ENCODE measurements at places on chromosomes 16 and 17.

DNA sequence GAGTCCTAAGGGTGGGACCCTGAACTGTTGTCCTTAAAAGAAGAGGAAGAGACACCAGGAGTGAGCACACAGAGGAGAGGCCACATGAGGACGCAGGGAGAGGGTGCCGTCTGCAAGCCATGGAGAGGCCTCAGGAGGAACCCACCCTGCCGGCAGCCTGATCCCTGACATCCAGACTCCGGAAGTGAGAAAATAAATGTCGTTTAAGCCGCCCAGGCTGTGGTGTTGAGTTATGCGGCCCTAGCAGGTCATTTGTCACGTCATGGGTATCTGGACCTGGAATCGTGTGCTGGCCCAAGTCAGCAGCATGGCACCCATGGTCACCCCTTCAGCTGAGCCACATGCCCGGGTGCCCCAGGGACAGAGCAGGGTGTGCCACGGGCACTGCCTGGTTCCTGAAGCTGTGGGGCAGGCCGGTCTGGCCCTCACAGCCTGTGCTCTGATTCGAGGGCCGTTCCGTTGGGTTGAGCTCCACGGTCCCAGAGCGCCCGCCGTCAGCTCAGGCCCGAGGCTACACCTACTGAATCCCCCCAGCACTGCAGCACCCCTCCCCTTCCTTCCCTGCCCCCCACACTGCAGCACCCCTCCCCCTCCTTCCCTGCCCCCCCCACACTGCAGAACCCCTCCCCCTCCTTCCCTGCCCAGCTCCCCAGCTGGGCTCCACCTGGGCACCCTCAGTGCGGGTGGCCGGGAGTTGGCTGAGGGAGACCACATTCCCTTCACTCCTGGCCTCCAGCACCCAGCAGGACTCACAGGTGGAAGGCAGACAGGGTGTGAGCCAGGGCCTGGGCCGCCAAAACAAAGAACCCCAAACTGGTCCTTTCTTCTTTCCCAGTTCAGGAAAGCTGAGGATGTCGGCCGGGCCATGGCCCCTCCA, 2.7 kb upstream of the CCDC57 start:
- DNase-seq, result peak; percentile 58

DNA sequence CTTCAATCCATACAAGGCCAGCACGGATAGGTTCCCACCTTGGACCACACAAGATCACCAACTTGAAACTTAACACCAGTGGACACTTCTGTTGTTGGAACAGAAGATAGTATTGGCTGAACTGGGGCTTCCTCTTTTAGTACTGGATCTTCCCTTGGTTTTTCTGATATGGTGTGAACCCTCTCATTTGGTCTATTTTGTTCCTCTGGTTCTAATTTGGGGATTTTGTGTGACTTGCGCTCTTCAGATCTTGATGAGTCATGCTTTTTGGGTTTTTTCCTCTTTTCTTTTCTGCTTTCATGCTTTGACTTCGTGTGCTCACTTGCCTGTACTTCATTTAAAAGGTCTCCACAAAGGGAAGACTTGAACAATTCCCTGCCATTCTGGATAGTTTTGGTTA, 39.0 kb downstream of the SOST start:
- DNase-seq, result peak; percentile 20

- DNase-seq, result no peak
Observed at GRCh38 chr17:31869797-31870568, 10.9 kb upstream of the COPRS start.

GRCh38 chr17:17635126-17635525, 43.6 kb upstream of the PEMT start:
- DNase-seq, result no peak

DNA sequence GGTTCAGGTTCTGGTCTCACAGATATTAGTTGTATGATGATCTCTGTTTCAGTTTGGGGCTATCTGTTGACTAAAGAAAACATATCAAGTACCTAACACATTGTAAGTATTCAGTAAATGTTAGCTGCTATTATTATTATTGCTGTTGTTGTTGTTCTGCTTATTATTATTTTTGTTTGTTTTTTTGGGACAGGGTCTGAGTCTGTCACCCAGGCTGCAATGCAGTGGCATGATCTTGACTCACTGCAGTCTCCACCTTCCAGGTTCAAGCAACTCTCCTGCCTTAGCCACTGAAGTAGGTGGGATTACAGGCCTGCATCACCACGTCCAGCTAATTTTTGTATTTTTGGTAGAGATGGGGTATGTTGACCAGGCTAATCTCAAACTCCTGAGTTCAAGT, 44.5 kb downstream of the ARHGAP17 start:
- DNase-seq, result no peak

- DNase-seq, result peak; percentile 84
Observed at GRCh38 chr17:65013613-65014391, 42.7 kb downstream of the GNA13 start.

DNA sequence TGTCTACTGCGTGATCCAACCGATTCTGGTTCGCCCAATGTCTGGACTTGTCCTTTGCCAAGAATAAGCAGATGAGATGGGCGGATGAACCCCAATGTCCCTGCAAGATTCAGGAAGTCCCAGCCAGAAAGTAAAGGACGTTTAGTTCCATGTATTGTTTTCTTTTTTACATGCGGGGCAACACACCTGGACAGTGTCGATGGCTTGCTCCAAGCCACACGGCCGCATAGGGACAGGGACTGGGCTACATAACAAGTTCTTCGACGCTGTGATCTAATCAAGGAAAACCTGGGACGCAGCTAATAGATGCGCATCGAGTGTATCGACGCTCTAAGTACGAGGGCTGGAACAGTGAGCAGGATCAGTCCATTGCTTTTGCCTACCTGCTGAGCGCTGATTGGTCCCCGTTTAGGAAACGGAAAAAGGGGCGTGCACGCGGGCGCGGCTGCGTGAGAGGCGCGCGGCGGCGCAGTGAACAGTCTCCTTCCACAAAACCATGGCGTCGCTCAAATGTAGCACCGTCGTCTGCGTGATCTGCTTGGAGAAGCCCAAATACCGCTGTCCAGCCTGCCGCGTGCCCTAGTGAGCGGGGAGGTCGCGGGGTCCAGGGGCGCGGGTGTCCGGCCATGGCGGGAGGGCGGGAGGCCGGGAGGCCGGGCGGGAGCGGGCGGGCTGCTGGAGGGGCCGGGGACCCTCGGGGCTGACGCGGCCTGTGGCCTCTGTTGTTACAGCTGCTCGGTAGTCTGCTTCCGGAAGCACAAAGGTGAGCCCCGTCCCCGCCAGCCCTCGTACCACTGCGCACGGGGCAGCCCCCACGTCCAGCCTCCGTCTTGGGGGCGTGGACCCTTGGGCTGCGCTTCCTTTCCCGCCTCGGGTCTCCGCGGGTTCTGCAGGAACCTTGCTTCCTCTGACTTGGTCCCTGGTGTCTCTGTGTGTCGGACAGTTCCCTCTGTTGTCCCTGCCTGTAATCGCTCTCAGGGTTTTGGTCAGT, at the start of gene ZNHIT3:
ZNHIT3 (plus strand) TSS at position 478 of the 991 bp plus-strand sequence; CDS start at position 497, 19 bp downstream.
- DNase-seq, result peak; percentile 95

DNA sequence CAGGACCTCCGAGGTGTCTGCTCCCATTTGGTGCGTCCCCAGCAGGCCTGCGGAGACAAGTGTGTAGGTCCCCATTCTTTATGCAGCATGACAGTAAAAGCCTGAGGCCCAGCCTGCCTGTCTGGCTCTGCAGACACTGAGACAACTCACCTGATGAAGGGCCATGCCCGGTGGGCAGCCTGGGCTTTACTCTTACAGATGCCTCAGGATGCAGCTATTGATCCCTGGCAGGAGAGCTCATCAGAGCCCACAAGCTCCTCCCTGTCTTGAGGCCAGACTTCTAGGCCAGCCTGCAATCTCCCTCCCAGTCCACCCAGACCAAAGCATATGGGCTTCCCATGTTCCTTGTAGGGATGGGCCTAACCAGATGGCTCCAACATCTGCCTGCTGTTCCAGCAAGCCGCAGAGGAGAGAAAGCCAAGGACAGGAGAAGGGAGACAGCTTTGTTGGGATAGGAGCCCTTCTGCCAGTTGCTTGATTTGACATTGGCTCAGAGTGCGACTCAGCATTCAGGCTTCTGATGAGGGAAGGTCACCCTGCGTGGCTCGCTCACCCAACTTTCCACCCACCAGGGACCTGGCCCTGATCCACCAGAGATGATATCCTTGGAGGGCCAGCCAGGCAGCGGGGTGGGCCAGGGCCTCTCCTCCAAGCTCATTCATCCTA, 87.5 kb downstream of the SOCS1 start:
- DNase-seq, result no peak

- no peak for DNase-seq
Observed at GRCh38 chr17:2051933-2052559, 2.9 kb upstream of the HIC1 start.

GRCh38 chr17:82648742-82649331, 593 bp upstream of the WDR45B start:
- no peak for DNase-seq

DNA sequence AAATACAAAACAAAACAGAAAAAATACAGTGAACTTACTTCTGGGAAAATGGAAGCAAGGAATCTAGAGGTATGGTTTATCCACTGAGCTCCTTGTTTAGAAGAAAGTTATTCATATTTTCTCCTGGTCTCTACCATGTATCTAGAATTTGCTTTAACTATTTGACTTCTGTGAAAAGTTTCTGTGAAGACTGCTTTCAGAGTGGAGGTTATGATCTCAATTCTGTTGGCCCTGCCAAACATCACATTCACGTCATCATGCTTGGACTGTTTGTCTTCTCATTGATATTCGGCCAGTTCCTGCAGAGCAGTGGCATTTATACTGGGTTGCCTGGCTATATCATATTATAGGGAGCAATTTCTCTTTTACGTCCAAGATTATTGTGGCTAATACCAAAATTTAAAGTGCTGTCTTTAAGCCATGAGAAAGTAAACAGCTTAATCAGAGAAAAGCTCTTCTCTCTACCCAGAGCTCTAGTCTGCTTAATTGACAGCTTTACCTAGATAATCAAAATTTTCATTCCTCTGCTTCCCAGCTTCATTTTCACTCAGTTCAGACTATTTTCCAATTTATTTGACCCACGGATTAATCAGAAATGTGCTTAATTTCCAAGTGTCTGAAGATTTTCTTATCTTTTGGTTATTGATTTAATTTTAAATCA, at the start of gene ABCA8:
ABCA8 (minus strand) TSS at position 212 of the 661 bp plus-strand sequence. CDS start 13,358 bp downstream, outside the sequence.
- no peak for DNase-seq

DNA sequence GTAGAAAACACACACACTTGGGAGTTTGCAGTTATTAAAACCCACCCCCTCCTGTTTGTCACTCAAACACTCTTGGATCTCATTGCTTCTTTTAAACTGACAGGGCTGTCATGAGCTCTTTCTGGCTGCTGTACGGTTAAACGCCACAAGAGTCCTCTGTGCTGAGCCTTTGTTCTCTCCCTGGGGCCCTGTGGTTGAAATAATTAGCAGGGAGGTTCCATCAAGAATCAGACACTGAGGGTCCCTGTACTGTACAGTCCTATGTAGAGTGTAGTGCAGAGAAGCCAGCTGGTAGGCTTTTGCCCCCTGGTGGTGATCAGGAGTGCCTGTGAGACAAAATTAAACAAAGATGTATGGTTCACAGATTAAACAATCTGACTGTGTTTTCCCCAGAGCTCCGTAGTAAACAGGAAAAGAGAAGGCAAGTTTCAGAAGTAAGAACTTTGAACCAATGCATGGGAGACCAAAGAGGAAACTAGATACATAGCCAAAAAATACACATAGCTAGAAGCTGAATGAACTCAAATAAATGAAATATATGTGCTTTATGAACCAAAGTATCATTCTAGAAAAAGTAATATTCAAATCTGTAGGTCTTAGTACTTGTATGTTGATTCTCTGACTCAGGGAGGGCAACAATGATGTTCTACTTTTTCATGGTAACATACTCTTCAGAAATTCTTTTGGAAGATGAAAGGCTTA, 1.4 kb upstream of the SSH2 start:
- peak; percentile 94 for DNase-seq

DNA sequence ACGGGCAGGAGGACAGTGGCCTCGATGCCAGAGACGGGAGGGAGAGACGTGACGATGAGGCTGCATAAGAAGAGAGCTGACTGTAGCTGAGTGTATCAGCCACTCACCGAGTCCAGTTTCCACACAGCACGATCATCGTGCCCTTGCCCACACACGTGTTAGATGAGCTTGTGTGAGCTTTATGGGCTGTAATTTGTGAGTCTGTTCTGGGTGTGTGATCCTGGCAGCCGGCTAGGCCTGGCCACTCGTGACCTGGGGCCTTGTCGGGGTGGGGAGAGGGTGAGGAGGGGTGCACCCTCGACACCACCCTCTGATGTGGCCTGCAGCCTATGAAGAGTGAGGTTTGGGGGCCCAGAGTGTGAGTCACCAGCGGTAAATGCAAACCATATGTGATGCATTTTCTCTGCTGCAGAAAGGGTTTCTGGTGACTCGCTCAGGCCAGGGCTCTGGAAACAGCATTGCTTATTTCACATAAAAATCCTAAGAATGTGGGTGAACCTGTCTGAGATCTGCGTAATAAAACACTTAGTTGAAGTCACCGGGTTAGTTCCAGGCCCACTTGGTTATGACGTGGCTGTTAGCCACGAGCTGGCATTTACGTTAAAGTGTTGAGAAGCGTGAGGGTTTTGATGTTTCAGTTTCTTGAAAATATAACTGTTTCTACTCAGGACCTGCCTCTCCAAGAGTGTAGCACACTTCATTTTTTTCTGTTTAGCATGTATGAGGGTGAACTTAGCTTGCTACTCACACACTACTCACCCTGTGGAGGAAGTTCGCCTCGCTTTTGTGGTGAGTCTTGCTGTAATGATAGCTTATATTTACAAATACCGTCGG, 4.2 kb downstream of the METRNL start:
- no peak for DNase-seq

- DNase-seq, result no peak
Observed at GRCh38 chr16:67652578-67653127, 7.4 kb downstream of the ACD start.

GRCh38 chr17:1100382-1100781, 79.4 kb downstream of the ABR start:
- DNase-seq, result no peak

GRCh38 chr16:81758376-81758775, 20.7 kb upstream of the PLCG2 start:
- DNase-seq, result no peak

GRCh38 chr17:55341432-55341831, 76.7 kb downstream of the HLF start:
- DNase-seq, result peak; percentile 66

DNA sequence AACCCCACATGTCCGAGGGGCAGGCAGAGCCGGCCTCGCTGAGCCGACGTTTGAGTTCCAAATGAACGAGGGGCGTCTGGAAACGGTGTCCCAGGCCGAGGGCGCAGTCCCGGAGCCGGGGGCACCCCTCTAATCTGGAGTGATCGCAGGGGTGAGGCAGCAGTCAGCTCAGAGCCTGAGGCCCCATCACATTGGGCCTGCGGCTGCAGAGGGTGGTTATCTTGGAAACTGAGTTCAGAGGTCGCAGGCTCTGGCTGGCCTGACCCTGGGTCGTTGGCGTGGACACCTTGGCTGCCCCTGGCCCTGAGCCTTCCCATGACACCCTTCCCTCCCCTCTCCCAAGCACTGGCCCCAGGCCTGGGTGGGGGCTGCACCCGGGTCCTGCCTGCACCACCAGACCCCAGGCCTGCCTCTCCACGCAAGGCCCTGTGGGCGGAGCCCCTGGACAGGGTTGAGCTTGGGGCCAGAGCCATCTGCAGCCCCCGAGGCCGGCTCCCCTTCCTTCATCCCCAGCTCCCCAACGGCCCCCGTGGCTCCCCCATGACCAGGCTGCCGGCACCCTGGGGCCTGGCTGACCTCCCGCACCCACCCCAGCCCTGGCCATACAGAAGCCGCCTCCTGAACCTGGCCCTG, 45.6 kb downstream of the ZFPM1 start:
- no peak for DNase-seq

Measured in GM12865 (cell line).